ENCODE measurements at places on chromosomes 6 and 20.

- no peak for DNase-seq
Measured at GRCh38 chr6:13825871-13826270, 11.5 kb upstream of the MCUR1 start.

DNA sequence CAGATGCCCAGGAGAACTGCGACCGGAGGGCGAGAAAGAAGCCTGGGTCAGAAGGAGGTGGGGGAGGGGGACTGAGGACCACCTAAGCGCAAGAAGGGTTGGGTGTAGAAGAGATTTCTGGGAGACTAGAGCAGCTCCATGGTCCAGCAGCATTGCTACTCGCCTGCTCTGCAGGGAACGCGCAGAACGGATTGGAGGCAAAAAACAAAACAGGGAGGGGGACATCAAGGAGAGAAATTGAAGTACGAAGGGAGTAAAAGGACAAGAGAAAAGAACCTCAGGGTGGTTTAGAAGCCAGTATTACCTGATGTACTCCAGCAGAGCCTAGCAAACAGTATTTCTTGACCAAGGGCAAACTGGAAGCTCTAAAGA lies 537 bp upstream of the GABBR1 start:
- DNase-seq: no peak

DNA sequence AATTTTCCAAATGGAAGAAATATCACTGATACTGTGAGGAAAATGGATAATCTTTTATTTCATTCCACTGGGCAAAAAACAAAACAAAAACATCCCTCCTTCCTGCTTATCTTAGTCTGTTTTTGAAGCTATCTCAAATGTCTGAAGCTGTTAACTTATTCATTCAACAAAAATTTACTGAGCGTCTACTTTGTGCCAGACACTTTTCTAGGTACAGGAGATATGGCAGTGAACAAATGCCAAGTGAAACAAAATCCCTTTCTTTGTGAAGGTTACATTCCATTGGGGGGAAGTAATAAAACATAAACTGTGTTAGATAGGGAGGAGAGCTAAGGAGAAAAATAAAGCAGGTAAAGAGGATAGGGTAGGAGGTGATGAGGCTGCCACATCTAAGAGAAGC lies 47.5 kb downstream of the TNFRSF21 start:
- DNase-seq: no peak

- no peak for DNase-seq
Measured at GRCh38 chr6:127090051-127090450, 28.4 kb upstream of the RSPO3 start.

GRCh38 chr20:43680981-43681380 lies 14.1 kb downstream of the MYBL2 start:
- no peak for DNase-seq

DNA sequence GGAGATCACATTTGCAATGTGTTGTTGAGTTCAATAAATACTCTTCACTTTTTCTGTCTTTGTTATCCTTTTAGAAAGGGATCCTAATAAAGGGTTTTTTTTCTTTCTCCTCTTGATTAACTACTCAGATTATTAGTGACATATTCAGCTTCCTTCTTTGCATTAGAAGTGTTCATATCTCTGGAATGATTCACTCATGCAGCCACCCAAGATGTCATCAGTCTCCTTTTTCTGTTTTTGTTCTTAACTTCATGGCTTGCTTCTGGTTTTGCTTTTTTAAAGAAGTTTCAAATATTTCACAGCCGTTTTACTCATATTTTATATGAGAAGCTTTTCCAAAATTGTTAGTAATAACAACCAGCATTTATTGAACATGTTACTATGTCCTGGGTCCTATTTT lies 187.6 kb downstream of the TMEM242 start:
- DNase-seq: no peak

GRCh38 chr6:135887069-135887468 lies 35.6 kb downstream of the PDE7B start:
- DNase-seq: no peak

DNA sequence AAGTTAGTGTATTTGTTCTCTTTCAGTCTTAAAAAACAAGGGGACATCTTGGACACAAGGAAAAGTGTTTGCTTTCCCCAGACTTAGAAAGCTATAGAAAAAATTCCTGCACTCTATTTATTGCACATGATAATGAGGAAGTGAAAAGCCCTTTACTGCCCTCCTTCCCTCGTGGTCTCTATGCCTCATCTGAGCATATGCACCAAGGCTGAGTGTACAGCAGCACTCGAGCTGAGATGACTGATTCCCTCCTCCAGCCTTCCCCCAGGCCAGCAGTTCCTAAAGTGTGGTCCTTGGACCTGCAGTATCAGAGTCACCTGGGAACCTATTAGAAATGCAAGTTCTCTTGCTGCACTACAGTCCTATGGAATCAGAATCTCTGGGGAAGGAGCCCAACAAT lies 14.3 kb upstream of the LAMP5 start:
- DNase-seq: no peak

DNA sequence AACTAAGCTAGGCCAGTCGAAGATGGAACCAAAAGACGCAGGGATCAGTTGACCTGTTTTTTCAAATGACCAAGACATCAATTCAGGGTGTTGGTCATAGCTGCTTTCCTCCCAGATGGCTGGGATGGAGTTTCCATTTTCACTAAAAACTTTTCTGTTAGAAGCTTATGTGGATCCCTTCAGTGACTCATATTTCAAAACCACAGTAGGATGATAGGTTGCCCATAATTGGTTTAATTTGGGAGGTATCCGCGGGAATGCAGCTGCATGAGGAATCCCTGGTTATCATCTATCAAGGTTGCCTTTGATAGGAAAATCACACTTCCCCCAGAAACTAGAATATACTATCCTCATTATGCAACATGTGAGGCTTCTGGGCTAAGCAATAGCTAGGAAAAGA lies 150.9 kb upstream of the MLIP start:
- no peak for DNase-seq

GRCh38 chr20:2332711-2333110 lies 36.9 kb downstream of the TGM3 start:
- no peak for DNase-seq

- DNase-seq: no peak
Measured at GRCh38 chr6:3039384-3039783, 28.9 kb upstream of the RIPK1 start.

DNA sequence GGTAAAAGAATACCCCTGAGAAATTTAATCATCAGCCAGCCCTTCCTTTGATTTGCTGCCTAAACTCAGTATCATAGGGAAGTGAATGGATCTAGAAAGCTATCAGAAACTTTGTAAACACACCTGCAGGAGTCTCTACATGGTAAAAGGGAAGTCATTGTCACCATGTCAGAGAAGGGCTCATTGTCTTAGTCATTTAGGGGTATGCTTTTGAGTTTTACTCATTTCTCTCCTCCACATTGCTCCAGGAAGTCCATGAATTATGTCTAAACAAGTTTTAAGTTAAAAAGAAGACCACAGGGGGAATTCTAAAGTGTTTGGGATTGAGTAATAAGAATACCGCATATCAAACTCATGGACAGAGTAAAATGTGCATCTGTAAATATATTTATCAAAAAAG lies 2.5 kb downstream of the SLC17A1 start:
- no peak for DNase-seq

DNA sequence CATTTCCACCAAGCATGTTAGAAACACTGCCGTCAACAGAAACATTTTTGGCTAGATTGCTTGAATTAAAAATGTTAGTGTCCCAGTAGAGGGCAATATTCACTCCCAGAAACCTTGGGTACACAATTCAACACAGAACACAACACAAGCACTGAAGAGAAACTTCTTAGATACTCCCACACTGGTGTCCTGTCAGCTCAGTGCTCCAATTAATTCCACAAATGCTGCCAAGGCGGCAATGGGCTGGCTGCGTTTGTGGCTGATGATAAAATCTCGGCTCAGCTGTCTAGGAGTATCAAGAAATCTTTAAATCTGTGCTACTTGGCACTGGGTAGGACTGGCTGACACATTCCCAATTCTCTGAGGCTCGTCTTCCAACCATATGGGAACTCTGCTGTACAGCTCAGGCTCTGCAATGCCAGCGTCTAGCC lies 39.3 kb downstream of the BEND3 start:
- no peak for DNase-seq

DNA sequence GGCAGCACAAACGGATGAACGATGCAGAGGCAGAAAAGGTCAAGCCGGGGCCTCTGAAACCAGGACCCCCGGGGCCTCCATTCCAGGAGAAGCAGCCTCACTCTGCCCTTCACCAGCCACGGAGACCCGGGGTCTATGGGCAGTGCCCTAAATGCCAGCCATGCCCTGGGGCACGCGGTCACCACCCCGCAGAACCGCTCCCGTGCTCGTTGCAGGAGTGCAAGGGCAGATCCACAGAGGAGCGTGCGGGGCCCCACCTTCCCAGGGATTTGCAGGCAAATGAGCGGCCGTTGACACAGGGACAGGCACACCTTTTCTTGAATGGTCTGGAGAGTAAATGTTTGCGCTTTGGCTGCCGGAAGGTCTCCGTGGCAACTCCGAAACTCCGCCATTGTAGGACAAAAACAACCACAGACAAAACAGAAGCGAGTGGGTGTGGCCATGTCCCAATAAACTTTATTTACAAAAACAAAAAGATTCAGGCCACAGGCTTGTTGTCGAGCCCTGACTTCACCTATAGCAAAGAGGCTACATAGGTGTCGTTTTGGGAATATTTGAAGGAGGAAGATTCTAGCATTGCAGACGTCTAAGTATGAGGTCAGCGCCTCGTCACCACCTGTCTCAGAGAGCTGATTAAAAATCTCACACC lies 163.3 kb downstream of the TAF4 start:
- no peak for DNase-seq

GRCh38 chr6:170243791-170244291 lies 47.0 kb downstream of the DLL1 start:
- no peak for DNase-seq

GRCh38 chr6:32952817-32953739 lies at the start of gene HLA-DMA:
Gene HLA-DMA, minus strand, starts transcription at chr6:32953097. Its CDS starts 61 bp downstream, at chr6:32953036.
- peak; percentile 71 for DNase-seq

- no peak for DNase-seq
Measured at GRCh38 chr6:167898673-167899311, 72.1 kb downstream of the AFDN start.

- DNase-seq: no peak
Measured at GRCh38 chr6:101393251-101393828, at the start of gene GRIK2. Gene GRIK2, plus strand, starts transcription at chr6:101393708.

- peak; percentile 44 for DNase-seq
Measured at GRCh38 chr20:53899351-53900167, 170.8 kb downstream of the BCAS1 start.

GRCh38 chr6:150894935-150895552 lies 29.5 kb downstream of the MTHFD1L start:
- DNase-seq: no peak

GRCh38 chr20:56776345-56776744 lies 147.2 kb downstream of the TFAP2C start:
- DNase-seq: no peak

GRCh38 chr20:63261060-63261794 lies 7.0 kb upstream of the NKAIN4 start:
- no peak for DNase-seq

DNA sequence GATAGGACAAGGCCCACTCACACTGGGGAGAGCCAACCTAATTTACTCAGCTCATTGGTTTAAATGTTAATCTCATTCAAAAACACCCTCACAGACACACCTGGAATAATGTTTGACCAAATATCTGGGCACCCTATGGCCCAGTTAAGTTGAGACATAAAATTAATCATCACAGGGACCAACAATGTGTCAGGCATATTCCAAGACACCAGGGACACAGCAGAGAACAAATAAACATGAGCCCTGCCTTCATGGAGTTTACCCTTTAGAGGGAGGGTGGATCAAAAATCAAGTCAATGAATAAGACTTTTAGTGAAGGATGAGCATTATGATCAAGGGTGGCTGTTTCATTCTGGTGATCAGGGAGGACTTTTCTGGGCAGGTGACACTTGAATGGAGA lies 98.7 kb upstream of the CHD6 start:
- no peak for DNase-seq

- DNase-seq: no peak
Measured at GRCh38 chr6:50925981-50926380, 107.3 kb downstream of the TFAP2B start.

- DNase-seq: no peak
Measured at GRCh38 chr6:42163981-42164380, 9.2 kb upstream of the GUCA1A start.

GRCh38 chr6:6926856-6927255 lies 180.9 kb upstream of the RREB1 start:
- DNase-seq: no peak

DNA sequence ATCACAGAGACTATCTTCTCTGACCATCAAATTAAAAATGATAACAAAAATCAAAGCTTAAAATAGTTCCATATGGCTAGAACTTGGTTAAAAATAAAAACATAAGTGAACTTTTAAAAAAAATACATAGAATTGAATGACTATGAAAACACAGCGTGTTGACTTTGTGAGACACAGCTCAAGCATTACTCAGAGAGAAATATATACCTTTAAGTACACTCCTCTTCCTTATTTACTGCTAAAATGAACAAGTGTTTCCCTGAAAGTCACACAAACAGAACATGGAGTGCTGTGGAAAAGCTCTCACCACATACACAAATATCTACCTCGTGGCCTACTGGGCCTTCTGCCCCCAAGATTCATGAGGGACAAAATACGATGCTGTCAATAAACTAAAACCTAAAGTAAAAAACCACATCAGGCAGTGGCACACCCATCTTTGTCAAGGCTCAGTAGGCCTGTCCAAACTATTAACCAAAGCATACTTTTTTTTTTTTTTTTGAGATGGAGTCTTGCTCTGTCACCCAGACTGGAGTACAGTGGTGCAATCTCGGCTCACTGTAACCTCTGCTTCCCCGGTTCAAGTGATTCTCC lies 7.5 kb downstream of the FAXC start:
- no peak for DNase-seq

DNA sequence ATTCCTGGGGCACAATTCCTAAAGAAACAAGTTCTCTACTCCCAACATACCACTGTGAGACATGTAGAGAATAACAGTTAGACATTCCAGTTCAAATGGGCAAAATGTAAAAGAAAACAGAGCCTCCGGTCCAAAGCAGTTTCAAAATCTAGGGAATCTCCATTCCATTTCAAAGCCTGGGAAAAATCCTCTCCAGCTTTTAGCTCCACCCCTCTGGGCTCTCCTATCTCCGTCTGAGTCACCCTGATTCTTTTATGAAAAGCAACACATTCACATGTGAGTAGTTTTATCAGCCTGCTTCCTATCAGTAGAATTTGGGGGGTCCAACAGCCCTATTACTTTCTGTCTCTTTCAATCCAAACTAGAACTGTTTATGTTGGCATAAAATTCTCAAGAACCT lies 3.7 kb downstream of the CSNK2A1 start:
- DNase-seq: no peak

Data from T-helper 22 cell (primary cell).